Activated T-cell treated with anti-CD3 and anti-CD28 coated beads, Interleukin-2, amount 50 U/mL, for 1 hour (primary cell): ENCODE measurements at places on chromosomes 6 and 20.

DNA sequence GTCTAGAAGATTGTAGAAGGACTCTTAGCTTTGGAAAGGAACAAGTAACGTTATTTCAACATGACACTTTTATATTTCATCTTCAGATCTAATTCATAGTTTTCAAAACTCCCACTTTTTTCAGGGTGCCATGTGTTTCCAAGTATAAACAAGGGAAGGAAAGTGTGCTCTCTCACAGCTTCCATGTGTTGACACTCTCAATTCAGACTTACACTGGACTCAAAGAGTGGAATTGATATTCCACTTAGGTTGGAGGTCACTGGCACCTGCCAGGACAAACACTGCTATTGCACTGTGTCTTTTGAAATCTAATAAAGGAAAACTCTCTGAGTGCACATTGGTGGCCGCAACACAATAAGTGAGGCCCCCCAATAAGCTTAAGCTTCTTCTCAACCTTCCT is 22.5 kb upstream of the SAMD3 start:
- no peak for DNase-seq

GRCh38 chr6:155250701-155251381 is 13.0 kb upstream of the CLDN20 start:
- no peak for DNase-seq

DNA sequence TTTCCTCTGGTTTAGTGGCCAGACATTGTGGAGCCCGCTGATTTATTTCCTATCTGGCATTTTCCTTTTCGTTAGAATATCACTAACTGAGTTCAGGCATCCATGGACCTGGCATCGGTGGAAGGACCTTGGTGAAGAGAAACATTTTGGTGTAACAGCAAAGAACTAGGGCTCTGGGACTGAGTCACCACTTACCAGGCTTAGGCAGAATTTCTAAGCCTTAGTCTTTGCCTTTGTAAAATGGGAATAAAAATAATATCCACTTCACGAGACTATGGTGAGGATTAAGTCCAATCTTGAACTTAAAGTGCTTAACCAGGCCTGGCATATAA is 42.0 kb upstream of the ENPP1 start:
- DNase-seq: no peak

DNA sequence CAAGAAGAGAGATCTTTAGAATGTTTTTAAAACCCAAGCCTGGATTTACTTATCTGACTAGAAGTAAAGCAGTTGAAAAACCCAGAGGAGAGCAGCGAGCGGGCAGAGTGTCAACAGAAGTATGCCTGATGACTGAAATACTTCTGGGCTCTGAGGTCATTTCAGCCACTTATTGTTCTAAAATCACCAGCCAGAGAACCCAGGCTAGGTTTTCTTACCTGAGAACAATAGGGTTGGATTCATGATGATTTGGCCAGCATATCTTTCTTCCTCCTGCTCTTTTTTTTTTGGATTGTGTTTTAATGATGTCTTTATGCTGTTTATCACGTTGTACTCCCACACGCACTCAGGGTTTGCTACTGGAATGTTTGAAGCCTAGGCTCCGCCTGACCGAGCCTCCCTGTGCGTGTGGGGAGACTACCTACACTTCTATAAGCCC is 63.0 kb upstream of the KIF25 start:
- no peak for DNase-seq

- no peak for DNase-seq
Measured at GRCh38 chr6:118680452-118681095, 29.2 kb upstream of the CEP85L start.

- DNase-seq: no peak
Measured at GRCh38 chr20:2210646-2211552, 84.9 kb upstream of the TGM3 start.

DNA sequence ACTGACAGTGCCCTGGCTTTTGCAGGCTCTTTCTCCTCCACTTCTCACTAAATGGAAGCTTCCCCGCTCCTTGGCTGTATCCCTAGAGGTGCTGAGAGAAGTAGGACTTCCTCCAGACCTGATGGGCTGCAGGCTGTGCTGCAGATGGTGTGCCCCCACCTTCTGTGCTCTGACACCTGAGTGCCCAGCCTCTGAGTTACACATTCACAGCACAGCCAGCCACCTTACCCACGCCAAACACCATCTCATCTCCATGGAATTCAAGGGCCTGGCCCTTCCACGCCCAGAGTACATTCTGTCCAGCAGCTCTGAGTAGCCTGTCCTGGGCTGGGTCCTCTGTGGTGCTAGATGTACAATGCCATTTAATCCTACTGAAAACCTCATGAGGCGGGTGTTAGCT is 5.3 kb downstream of the SFTA2 start:
- no peak for DNase-seq

DNA sequence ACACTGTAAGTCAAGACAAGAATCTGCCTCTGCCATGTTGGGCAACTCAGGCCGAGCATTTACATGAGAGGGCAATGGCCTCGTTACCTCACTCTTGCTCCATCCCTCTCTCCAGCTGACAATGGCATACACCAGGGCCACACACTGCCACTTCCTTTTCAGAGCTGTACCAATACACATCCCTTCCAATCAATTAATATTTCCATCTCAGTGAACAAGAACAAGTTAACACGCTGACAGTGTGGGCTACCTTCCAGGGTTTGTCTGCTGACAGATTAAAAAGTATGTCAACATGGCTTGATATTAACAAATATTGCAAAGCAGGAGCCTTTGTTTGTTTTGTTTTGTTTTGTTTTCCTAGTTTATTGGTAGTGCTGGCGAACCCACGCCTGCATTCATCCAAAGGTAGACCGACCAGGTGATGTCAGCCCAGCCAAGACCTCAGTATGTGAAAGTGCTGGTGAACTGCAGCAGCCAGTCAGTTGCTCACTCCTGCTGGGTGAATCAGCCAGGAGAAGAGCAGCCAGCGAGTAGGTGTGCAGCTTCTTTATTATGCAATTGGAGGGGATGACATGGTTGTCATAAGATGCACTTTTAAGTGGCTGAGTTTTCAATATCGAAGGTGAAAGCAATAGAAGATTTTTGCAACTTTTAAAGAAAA is 487.3 kb upstream of the JARID2 start:
- no peak for DNase-seq

DNA sequence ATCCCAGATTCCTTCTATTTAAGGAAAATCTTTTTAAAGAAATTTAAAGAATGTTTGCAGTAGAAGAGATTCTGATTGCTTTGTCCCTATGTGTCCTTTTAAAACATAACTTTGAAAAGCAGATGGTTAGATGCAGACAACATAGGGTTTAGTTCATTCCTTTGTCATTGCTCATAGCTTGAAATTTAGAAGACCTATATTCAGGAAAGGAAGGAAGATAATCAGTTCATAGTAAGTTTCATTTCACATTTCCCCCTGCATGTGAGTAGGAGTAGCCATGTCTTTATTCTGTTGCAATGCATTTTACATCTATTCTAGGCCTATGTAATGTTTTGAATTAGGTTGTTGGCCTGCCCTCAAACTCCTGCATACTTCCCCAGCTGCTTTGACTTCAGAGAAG is 197.9 kb upstream of the GRIK2 start:
- no peak for DNase-seq

GRCh38 chr6:56760842-56761241 is 118.2 kb upstream of the DST start:
- DNase-seq: no peak

DNA sequence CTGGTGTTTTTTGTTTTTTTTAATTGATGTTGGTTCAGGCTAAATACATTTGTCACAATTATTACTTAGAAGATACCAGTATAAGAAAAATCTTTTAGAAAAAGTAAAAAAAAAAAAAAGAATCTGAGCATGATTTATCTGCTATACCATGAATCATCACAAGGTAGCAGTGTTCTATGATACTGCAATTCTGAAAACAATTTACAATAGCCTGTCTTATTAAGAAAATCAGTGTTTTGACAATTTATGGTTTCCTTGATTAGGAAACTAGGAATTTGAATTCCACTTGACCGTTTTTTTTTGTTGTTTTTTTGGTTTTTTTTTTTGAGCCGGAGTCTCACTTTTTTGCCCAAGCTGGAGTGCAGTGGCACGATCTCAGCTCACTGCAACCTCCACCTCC is 9.3 kb upstream of the MAK start:
- DNase-seq: no peak

DNA sequence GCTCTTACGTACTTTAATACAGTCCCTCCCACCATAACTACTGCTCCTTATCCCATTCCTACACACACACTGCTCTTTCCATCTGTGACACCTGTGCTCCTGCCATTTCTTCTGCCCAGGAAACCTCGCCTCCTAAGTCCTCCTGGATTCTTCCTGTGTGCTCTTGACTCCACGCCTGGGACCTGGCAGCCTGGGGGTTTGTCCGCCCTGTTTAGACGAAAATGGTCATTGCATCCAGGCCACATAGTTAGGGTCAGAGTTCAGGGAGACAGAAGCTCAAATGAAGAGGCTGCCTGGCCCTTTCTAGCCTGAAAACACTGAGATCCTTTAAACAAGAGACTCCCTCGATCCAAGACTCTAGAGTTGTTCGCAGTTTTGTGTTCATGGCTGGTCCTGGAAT is 17.4 kb upstream of the CTNNBL1 start:
- no peak for DNase-seq

GRCh38 chr6:149129371-149130077 is 188.0 kb upstream of the TAB2 start:
- DNase-seq: no peak

- DNase-seq: no peak
Measured at GRCh38 chr20:24582373-24583168, 113.1 kb downstream of the SYNDIG1 start.

- no peak for DNase-seq
Measured at GRCh38 chr6:82111114-82111513, 136.4 kb downstream of the IBTK start.

DNA sequence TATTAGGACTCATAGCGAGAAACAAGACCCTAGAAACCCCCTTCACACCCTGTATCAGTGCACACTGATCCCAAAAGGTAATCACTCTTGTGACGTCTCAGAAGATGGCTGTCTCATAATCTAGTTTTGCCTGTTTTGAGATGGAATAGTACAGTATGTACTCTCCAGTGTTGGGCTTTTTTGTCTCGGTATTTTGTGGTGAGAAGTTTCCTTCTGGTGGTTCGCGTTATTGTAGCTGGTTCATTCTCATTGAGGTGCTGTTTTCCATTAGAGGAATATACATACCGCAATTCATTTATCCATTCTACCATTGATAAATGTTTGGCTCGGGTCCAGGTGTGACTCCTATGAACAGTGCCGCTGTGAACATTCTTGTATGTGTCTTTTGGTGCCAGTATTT is 27.9 kb upstream of the MAP3K4 start:
- no peak for DNase-seq

- DNase-seq: no peak
Measured at GRCh38 chr6:127481628-127482027, 22.4 kb upstream of the KIAA0408 start.
